ENCODE measurements at places on chromosomes 3 and 15. TPM values are rescaled to one million over a fixed set of nuclear protein-coding genes. Genes with fewer than 3 reads are reported as not detected.

GRCh38 chr3:14461748-14462324 is 59.4 kb downstream of the SLC6A6 start:
- peaks cover 26% of the 10 kb centered on the region for H3K4me1 ChIP-seq
- H3K27ac ChIP-seq = no peak overlapping the region
- no peak overlapping the region for H3K4me3 ChIP-seq
- DNase-seq = no peak
- no peaks in the 10 kb centered on the region for H3K27me3 ChIP-seq

DNA sequence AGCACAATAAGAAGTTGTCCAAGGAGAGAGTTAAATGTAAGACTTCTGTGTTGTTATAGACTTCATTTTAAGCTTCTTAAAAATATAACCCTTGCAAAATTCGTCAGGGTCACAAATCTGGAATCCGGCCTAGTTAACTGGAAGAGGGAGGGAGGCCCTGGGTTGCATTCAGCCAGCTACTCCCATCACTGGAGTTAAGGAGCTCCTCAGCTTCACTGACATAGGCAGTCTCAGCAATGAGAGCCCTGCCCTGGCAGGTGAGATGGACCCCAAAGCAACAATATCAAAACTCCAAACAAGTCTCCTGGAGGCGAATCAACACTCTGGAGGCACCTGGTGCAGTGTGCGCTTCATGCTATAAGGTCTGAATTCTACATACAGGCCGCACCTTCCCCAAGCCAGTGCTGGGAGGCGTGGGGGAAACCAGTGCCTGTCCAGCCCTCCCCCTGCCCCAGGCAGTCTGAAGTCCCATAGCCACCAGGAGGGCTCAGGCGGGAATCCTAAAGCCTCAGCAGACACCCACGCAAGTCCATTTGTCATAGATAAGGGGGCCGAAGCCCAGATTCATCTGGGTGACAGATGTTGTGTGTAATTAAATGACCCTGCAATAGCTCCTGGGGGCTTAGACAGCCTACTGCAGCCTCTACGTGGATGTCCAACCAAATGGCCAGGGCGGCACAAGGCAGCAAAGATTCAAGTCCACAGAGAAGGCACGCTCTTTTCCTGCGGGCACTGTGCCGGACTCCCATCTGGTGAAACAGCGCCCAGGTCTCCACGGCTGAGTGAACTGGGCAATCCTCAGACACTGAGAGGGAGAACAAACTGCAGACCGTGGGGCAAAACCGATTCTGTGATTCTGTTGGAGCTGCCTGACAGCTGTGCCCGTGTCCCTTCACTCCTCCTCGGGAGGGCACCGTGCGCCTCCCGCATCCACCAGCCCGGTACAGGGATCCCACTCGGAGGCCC is 64.9 kb downstream of the ATP10A start:
- no peaks in the 10 kb centered on the region for H3K27me3 ChIP-seq
- DNase-seq = no peak
- no peaks in the 10 kb centered on the region for H3K36me3 ChIP-seq

DNA sequence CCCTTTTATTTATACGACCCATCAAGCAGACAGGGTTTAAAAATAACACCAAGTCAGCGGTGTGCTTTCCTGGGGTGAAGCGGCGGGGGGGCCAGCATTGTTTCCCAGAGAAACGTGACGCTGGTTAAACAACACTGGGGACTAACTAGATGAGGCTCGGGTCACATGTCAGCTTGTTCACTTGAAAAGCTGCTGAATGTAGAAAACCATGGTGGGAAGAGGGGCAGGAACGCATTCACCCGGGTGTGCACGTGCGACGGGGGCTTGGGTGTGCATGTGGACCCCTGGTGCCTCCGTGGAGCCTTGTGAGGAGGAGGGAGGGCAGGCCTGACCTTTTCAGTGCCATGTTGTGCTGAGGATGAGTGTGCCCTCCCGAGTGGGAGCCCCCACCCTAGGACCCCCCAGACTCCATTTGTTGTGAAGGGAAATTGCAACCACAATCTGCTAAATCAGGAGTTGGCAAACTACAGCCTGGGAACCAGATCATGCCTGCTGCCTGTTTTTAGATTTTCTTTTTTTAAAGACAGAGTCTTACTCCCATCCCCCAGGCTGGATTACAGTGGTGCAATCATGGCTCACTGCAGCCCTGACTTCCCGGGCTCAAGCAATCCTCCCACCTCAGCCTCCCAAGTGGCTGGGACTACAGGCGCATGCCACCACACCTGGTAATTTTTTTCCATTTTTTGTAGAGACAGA is 70.4 kb upstream of the CMTM7 start:
- H3K27me3 ChIP-seq = no peaks in the 10 kb centered on the region
- no peak for DNase-seq
- H3K36me3 ChIP-seq = no peaks in the 10 kb centered on the region
- no peaks in the 10 kb centered on the region for H3K4me1 ChIP-seq

DNA sequence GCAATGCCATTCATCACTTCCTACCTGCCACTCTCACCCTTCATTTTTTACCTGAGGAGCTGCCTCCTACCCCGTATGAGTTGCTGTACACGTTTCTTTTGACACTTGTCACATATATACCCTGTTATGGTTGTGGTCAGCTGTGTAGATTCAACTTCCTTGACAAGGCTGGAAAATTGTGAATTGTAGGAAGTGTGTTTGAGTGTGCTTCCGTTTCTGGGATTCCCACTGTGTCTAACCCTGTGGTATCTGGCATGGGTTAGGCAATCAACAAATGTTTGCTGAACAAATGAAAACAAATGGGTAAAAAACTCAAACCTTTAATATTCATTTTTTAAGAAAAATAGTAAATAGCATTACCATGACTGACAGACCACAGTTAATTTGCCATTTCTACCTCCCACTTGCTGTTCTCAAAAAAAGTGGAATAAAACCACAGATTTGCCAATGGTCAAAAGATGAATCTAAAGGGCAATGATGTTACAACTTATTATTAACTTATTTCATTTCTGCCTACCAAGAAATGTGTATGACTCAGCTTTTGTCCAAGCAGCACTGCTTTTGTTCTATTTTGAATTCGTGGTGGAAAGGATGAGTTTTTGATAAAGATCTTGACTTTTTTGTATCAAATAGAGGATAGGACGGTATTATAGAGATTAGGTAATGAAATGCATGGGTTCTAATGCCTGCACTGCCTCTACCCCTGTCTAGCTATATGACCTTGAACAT is 404.6 kb downstream of the LPP start:
- H3K27ac ChIP-seq = peak overlapping the region; percentile 46
- H3K4me3 ChIP-seq = no peak overlapping the region
- H3K27me3 ChIP-seq = no peaks in the 10 kb centered on the region
- no peak for DNase-seq

GRCh38 chr3:129016356-129016719 is 15.2 kb downstream of the EFCC1 start:
- H3K4me3 ChIP-seq = no peak overlapping the region
- no peaks in the 10 kb centered on the region for H3K4me1 ChIP-seq
- no peaks in the 10 kb centered on the region for H3K27me3 ChIP-seq
- no peaks in the 10 kb centered on the region for H3K36me3 ChIP-seq
- no peak overlapping the region for H3K27ac ChIP-seq

DNA sequence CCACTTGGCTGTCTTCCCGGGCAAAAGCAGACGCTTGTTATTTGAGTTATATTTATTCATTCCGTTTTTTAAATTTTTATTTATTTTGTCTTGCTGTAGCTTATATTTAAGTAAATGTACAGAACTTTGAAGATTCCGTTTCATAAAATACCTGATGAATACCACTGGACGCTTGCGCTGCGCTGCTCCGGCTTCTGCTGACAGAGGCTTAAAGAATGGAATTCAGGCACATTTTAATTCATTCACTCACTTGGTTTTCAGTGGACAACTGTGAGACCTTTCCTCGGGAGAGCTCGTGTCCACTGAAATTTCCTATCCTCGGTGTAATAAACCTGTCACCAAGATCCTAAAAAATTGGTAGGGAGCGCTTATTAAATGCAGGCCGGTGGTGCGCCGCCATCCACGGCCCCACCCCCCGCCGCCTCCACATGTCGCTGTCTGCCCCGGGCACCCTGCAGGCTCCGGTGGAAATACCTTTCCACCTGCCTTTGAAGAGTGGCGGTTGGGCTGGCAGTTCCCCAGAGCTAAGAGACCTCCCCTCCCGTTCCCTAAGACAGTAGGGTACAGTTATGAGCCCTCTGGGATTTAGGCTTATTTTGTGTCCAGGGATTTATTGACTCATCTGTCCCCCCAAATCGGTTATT is 62.5 kb upstream of the UBE2E1 start:
- H3K27me3 ChIP-seq = no peaks in the 10 kb centered on the region
- DNase-seq = no peak
- H3K36me3 ChIP-seq = no peaks in the 10 kb centered on the region
- H3K4me3 ChIP-seq = no peak overlapping the region
- no peak overlapping the region for H3K27ac ChIP-seq
- H3K4me1 ChIP-seq = peaks cover 18% of the 10 kb centered on the region

- DNase-seq = no peak
- H3K4me1 ChIP-seq = peaks cover 6% of the 10 kb centered on the region
- no peaks in the 10 kb centered on the region for H3K36me3 ChIP-seq
- H3K4me3 ChIP-seq = no peak overlapping the region
Measured at GRCh38 chr3:42706721-42707619, 4.4 kb upstream of the HHATL start.

GRCh38 chr3:184677344-184678316 is 34.2 kb downstream of the MAGEF1 start:
- H3K4me1 ChIP-seq = peaks cover 6% of the 10 kb centered on the region
- H3K4me3 ChIP-seq = no peak overlapping the region
- H3K27me3 ChIP-seq = no peaks in the 10 kb centered on the region
- H3K36me3 ChIP-seq = no peaks in the 10 kb centered on the region
- no peak for DNase-seq

GRCh38 chr3:57555306-57555705 is 768 bp upstream of the PDE12 start:
- peak overlapping the region; percentile 89 for H3K27ac ChIP-seq
- DNase-seq = no peak
- no peaks in the 10 kb centered on the region for H3K27me3 ChIP-seq
- peaks cover 24% of the 10 kb centered on the region for H3K4me1 ChIP-seq
- no peaks in the 10 kb centered on the region for H3K36me3 ChIP-seq
- peak overlapping the region; percentile 78 for H3K4me3 ChIP-seq

DNA sequence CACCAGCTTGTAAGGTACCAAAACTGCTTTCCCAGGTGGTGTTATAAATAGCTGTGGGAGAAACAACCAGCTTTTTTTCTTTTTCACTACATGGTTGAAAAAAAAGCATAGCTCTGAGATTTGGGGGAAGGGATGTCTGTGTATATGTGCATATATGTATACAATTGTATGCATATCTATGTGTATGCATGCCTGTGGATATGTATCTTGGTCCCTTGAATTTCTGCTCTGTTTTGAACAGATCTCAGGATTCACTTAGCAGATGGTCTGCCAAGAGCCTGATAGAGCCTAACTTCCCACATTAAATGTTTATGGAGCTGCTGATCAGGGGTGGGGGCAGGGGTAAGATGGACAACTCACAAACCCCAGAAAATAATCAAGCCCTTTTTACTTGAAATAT is 39.0 kb upstream of the CPNE4 start:
- no peak for DNase-seq
- no peaks in the 10 kb centered on the region for H3K36me3 ChIP-seq
- H3K4me3 ChIP-seq = no peak overlapping the region
- no peaks in the 10 kb centered on the region for H3K4me1 ChIP-seq
- no peak overlapping the region for H3K27ac ChIP-seq

DNA sequence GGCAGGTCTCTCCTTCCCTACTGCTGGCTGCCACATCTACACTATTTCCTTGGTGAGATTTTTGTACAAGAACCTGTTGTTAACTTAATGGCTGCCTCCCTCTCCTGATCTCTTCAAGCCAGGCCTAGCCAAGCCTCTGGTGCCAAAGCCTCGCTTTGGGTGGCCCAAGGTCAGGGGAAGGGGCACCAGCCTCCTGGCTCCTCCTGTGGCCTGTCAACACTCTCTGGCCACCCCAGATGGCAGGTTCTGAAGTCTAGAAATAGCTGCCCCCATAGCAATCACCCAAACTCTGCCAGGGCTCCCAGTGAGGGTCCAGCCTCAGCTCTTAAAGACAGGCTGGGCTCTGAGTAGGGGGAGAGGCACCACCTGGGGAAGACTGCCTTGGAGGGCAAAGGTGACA is 5.0 kb downstream of the IFRD2 start:
- peaks cover 10% of the 10 kb centered on the region for H3K4me1 ChIP-seq
- no peak for DNase-seq
- peaks cover 27% of the 10 kb centered on the region for H3K36me3 ChIP-seq
- no peaks in the 10 kb centered on the region for H3K27me3 ChIP-seq

- H3K4me1 ChIP-seq = no peaks in the 10 kb centered on the region
- H3K4me3 ChIP-seq = no peak overlapping the region
- no peaks in the 10 kb centered on the region for H3K36me3 ChIP-seq
- no peak for DNase-seq
- no peak overlapping the region for H3K27ac ChIP-seq
- H3K27me3 ChIP-seq = no peaks in the 10 kb centered on the region
Measured at GRCh38 chr15:70252056-70252950, 154.6 kb upstream of the TLE3 start.

DNA sequence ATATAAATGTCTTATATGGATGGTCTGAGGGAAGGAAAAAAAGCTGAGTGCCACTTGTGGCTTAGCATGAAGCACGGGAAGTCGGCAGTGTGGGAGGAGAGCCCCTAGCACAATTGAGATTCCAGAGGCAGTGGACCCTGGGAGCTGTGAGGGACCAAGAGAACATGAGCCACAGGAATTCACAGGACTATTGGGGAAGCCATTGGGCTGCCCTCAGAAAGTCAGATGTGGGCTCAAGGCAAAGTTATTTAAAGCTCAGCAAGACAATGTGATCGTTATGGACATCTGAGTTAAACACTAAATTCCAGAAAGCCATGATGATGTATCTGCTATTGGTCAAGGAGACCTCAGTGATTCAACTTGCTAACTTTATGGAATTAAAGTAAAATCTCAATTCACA is 380.8 kb upstream of the IL12A start:
- no peaks in the 10 kb centered on the region for H3K4me1 ChIP-seq
- no peak overlapping the region for H3K27ac ChIP-seq
- H3K36me3 ChIP-seq = no peaks in the 10 kb centered on the region
- H3K4me3 ChIP-seq = no peak overlapping the region
- no peak for DNase-seq

DNA sequence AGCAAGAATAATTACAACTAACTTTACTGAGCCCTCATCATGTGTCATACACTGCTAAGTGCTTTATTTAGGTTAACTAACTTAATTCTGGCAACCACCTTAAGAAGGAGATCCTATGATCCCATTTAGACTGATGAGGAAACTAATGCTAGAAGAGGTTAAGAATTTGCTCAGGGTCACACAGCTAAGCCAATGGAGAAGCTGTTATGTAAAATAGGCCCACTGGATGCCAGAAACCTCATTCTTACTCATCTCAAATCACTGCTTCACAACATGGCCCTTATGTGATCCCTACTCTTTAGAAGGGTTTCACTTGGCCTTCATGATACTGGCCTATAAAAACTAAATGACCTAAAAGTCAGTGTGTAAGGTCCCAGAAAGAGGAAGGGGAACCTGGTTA is 41.2 kb downstream of the IMPG2 start:
- H3K4me3 ChIP-seq = no peak overlapping the region
- no peaks in the 10 kb centered on the region for H3K36me3 ChIP-seq
- H3K27ac ChIP-seq = no peak overlapping the region
- H3K4me1 ChIP-seq = no peaks in the 10 kb centered on the region
- no peaks in the 10 kb centered on the region for H3K27me3 ChIP-seq

Gene PLSCR4
- 148 TPM for total RNA-seq

Gene ANKUB1
- total RNA-seq = 0.81 TPM

Gene CCDC39
- total RNA-seq = not detected

Gene EXD1
- total RNA-seq = not detected

Gene TGM5
- not detected for total RNA-seq

Gene DCUN1D1
- total RNA-seq = 26.6 TPM

Gene DLL4
- total RNA-seq = 6.2 TPM

Gene GASK1A
- total RNA-seq = 10.2 TPM

Data from thoracic aorta (tissue), 2 donors.